Activated CD8-positive, alpha-beta memory T cell treated with anti-CD3 and anti-CD28 coated beads, Interleukin-2, amount 10 ng/mL, durations not matched to agents 7 days and 5 days (primary cell): ENCODE measurements at places on chromosomes 13 and 19. TPM values are rescaled to one million over a fixed set of nuclear protein-coding genes. Genes with fewer than 3 reads are reported as not detected.

- H3K27ac ChIP-seq, result no peak overlapping the region
- no peak overlapping the region for H3K4me3 ChIP-seq
- H3K27me3 ChIP-seq, result peaks cover 31% of the 10 kb centered on the region
- peaks cover 2% of the 10 kb centered on the region for H3K36me3 ChIP-seq
- DNase-seq, result no peak
These were observed 254.7 kb upstream of the SGCG start for GRCh38 chr13:22925881-22926747.

The PODNL1 gene
- total RNA-seq, result 0.29 TPM

DNA sequence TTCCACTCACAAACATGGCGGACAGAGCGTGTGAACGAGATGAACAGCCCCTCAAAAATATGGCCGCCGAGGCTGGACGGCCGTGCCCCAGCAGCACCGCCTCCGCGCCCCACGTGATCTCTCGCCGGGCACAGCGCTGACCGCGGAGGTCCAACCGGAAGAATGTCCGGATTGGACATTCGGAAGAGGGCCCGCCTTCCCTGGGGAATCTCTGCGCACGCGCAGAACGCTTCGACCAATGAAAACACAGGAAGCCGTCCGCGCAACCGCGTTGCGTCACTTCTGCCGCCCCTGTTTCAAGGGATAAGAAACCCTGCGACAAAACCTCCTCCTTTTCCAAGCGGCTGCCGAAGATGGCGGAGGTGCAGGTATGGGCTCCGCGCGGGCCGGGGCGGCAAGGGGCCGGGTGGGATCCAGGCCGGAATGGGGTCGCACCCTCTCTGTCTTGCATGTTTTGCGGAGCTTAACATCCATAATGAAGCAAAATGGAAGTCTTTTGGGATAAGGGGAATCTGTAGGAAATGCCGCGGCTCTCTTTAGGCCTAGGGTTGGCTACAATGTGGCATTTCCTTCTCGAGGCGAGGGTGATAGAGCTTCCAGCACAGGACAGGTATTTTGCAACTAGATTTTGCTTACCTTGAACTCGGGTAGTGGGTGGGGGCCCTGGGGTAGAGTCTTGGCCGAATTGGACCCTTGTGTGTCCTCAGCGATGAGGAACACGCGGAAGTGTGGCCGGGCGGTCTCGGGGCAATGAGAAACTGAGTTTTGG, at the start of gene RPL13A:
TSS of gene RPL13A (plus strand) at position 332 of the 769 bp plus-strand sequence. CDS start at position 354, 22 bp downstream.
- peaks cover 67% of the 10 kb centered on the region for H3K36me3 ChIP-seq
- peaks cover 46% of the 10 kb centered on the region for H3K4me1 ChIP-seq
- H3K4me3 ChIP-seq, result peak within 1 kb of the TSS; percentile 98
- H3K27ac ChIP-seq, result peak within 1 kb of the TSS; percentile 94

GRCh38 chr19:45568732-45569131, 15.9 kb downstream of the OPA3 start:
- no peak overlapping the region for H3K27ac ChIP-seq
- H3K4me1 ChIP-seq, result peaks cover 3% of the 10 kb centered on the region
- DNase-seq, result no peak
- H3K27me3 ChIP-seq, result no peaks in the 10 kb centered on the region
- H3K4me3 ChIP-seq, result no peak overlapping the region
- no peaks in the 10 kb centered on the region for H3K36me3 ChIP-seq

The ACP5 gene
- total RNA-seq, result 58.8 TPM

- no peak for DNase-seq
- H3K27me3 ChIP-seq, result no peaks in the 10 kb centered on the region
- H3K27ac ChIP-seq, result peak overlapping the region; percentile 34
- peaks cover 39% of the 10 kb centered on the region for H3K36me3 ChIP-seq
- H3K4me1 ChIP-seq, result peaks cover 26% of the 10 kb centered on the region
- no peak overlapping the region for H3K4me3 ChIP-seq
These were observed 112.8 kb downstream of the CRYL1 start for GRCh38 chr13:20412691-20413355.

- H3K4me1 ChIP-seq, result peaks cover 20% of the 10 kb centered on the region
- no peaks in the 10 kb centered on the region for H3K27me3 ChIP-seq
- peak overlapping the region; percentile 88 for H3K27ac ChIP-seq
- H3K4me3 ChIP-seq, result no peak overlapping the region
These were observed 7.0 kb upstream of the MAMSTR start for GRCh38 chr19:48726556-48726955.

GRCh38 chr19:2711172-2711874, 8.8 kb upstream of the GNG7 start:
- peaks cover 3% of the 10 kb centered on the region for H3K36me3 ChIP-seq
- H3K27me3 ChIP-seq, result no peaks in the 10 kb centered on the region
- H3K4me1 ChIP-seq, result peaks cover 3% of the 10 kb centered on the region
- H3K4me3 ChIP-seq, result no peak overlapping the region

DNA sequence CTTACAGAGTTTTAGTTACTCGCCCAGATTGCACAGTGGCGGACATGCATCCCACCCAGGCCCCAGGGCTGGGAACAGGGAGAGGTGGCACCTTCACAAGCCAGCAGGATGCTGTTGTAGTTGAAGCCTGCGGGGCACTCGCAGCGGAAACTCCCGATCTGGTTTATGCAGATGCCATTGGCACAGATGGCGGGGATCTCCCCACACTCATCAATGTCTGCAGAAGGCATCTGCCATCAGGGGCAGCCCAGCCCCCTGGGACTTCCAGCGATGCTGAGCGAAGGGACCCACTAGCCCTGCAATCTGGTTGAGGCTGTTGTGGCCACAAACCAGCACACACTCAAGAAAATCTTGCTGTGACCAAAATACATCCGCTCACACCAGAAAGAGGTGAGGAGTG, 44.6 kb downstream of the CCL25 start:
- no peaks in the 10 kb centered on the region for H3K4me1 ChIP-seq
- no peak overlapping the region for H3K4me3 ChIP-seq
- no peak for DNase-seq
- no peak overlapping the region for H3K27ac ChIP-seq
- H3K36me3 ChIP-seq, result no peaks in the 10 kb centered on the region
- peaks cover 4% of the 10 kb centered on the region for H3K27me3 ChIP-seq

GRCh38 chr13:73107481-73107880, 48.7 kb downstream of the KLF5 start:
- no peak overlapping the region for H3K27ac ChIP-seq
- no peaks in the 10 kb centered on the region for H3K4me1 ChIP-seq
- no peak overlapping the region for H3K4me3 ChIP-seq
- no peaks in the 10 kb centered on the region for H3K36me3 ChIP-seq
- DNase-seq, result no peak
- H3K27me3 ChIP-seq, result peaks cover 5% of the 10 kb centered on the region

- peak overlapping the region; percentile 65 for H3K4me3 ChIP-seq
- H3K27ac ChIP-seq, result peak overlapping the region; percentile 87
- peak; percentile 51 for DNase-seq
- peaks cover 5% of the 10 kb centered on the region for H3K27me3 ChIP-seq
These were observed 44.9 kb upstream of the USPL1 start for GRCh38 chr13:30572859-30573275.

DNA sequence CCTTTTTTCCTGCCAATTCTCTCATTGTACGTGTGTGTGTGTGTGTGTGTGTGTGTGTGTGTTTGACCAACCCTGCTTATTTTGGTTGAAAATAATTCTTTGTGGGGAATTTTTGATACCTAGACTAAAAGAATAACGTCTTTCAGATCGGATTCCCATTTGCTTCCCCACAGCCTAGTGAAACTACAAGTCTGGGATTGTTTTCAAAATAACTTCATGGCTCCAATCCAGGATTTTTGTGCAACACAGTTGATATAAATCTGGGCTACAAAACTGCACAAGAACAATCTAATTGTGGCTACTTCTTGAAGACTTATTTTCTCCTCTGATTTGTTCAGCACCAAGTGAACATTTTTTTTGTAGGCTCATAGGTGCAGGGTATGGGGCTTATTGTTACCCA, 332.8 kb upstream of the MIR17HG start:
- no peaks in the 10 kb centered on the region for H3K27me3 ChIP-seq
- H3K36me3 ChIP-seq, result no peaks in the 10 kb centered on the region
- DNase-seq, result no peak
- H3K4me3 ChIP-seq, result no peak overlapping the region

The DBP gene
- 11.3 TPM for total RNA-seq

The CEACAM1 gene
- total RNA-seq, result 30.0 TPM
